ENCODE measurements at places on chromosomes 12 and 14.

DNA sequence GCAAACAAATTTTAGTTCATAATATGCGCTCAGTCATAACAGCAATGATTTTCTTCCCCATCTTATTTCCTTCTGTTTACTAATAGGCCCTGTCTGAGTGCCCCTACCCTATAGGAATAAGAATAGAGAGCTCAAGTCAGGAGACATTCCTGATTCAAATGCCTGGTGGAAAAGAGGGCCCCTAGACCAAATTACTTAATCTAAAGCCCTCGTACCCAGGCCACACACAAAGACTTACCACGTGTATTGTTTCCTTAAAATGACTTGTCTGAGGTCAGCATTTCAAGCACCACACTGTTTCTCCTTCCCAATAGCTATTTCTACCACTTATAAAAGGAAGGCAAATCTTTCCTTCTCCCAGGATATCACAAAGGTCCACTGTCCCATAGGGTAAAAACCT, 314.9 kb upstream of the TMTC1 start:
- DNase-seq = no peak

GRCh38 chr12:38895446-38895845, 9.9 kb downstream of the CPNE8 start:
- no peak for DNase-seq

DNA sequence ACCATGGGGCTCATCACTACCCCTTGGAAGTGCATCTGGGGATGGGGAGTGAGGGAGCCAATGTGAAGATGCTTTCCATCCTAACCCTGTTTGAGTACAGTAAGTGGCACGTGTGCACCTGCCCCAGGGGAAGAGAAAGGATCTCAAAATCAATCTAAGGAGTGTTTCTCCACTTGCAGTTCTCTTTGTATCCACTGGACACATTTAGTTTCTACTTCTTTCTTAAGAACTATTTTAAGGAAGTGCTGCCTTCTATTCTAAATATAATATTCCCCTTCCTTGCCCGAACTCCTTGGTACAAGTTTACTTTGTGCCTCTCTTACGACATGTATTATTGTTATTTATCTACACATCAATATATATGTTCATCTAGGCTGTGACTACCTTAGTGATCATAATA, 73.8 kb downstream of the TTC6 start:
- no peak for DNase-seq

DNA sequence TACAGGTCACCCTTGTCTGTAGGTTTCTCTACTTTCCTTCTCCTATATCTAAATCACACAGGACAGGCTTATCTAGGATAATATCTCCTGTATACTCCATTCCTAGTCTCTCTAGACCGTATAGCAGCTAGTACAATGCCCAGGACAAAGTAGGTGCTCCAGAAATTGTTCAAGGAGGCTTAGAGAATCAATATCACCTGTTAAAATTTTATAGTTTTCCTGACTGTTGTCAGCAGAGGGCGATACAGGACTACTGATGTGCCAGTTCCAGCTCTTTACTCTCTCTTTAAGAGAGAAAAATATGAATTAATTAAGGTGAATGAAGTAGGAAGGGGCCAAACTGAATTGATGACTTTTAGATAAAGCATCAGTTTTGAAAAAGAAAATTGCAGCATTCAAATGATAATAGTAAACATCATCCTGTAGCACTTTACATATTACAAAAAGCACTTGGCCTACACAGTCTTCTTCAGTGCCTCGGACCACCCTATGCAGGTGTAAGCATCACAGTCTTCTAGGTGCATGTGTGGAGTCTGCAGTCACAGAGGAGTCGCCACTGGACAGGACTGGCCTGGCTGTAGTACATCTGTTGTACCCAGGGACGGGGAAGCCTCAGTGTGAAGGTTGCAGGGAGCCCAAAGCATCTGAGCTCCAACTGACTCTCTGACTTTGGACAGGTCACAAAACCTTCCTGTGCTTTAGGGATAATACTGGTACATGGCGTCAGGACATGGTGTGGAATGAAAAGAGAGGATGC, 61.9 kb upstream of the MAX start:
- DNase-seq = no peak

DNA sequence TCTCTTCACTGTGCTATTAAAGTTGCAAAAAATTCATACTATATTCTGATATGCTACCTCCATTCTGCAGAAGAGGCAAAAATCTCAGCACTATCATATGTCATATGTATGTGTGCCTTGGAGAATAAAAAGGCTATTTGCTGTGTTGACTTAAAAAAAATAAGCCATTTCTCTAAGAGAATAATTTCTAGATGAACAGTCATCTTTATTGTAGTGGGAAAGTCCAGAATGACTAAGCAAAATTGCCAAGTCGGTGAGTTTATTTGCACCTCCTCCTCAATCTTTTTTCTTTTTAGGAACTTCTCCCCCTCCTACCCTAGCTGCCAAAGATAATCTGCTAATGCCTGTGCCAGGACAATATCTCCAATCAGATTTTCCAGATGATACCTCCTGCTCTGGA, 353.8 kb upstream of the FAR2 start:
- DNase-seq = no peak

DNA sequence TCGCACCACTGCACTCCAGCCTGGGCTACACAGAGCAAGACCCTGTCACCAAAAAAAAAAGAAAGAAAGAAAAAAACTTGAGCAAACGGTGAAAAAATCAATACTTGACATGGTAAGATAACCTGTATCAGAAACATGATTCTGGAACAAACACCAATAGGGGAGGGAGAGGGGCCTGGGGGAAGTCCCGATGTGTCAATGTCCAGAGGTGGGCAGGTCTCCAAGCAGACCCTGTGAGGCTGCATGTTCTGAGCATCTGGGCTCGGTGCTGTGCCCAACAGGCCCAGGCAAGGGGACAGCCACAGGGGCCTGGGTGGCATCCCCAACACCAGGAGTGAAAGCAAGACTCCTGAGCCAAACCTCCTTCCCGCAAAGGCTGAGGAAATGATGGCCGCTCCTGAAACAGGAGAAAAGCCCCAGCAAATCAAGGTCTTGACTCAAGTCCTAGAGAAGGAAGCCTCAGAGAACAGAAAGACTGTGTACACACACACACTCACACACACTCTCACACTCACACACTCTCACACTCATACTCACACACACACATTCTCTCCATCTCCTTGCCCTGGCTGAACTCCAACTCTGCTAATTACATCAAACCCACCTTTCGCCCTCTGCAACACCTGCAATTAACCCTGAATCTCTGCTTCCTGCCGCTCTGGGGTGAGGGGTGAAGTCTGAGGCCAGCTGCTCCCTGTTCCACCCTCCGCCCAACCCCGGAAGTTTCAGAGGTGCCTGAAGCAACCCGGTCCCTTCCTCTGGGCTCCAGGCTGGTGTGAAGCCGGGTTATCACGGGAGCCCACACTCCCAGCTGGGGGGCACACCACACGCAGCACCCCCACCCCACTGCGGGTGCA, 20.4 kb downstream of the CCDC88C start:
- no peak for DNase-seq

DNA sequence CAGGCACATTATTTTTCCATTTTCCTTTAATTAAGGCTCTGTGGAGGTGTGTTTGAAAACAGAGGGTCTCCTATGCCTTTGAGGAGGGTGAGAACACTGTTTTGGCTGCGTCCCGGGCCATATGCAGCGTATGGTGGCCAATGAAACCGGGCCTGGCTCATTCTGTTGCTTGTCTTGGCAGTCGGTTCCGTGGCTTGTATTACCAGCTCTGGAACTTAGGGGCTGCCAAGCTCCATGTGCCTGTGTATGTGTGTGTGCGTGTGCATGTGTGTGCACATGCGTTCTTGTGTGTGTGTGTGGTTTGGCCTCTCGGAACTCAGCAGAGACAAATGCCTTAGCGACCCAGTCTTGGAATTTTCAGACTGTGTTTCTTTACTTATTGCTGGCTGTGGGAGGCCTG, 2.7 kb downstream of the JDP2 start:
- DNase-seq = no peak

GRCh38 chr12:100251917-100252316, 15.0 kb downstream of the DEPDC4 start:
- DNase-seq = no peak

DNA sequence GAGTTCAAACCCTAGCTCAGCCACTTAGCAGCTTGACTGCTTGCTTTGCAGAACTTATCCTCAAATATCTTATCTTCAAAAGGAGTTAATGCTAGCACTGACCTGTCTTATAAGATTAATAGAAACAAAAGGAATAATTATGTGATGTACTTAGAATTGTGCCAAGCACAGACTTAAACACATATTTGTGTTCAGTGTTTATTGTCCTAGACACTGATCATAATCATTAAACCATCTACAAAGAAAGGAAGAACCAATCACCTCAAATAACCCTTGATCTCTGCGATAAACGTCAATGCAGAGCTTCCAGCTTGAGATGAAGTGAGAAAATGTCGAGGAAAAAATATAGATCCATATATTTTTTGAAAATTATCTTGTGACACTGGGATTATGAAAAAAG, 73.1 kb downstream of the ATXN7L3B start:
- no peak for DNase-seq

- DNase-seq = no peak
Measured at GRCh38 chr12:94263905-94264561, 115.7 kb downstream of the PLXNC1 start.

GRCh38 chr12:104340177-104340576, 36.6 kb downstream of the EID3 start:
- DNase-seq = no peak

- no peak for DNase-seq
Measured at GRCh38 chr12:113325916-113326315, 9.0 kb downstream of the SLC8B1 start.

GRCh38 chr14:86153480-86153879, 623.5 kb downstream of the FLRT2 start:
- no peak for DNase-seq

GRCh38 chr12:118274066-118274465, 98.6 kb downstream of the TAOK3 start:
- DNase-seq = no peak

DNA sequence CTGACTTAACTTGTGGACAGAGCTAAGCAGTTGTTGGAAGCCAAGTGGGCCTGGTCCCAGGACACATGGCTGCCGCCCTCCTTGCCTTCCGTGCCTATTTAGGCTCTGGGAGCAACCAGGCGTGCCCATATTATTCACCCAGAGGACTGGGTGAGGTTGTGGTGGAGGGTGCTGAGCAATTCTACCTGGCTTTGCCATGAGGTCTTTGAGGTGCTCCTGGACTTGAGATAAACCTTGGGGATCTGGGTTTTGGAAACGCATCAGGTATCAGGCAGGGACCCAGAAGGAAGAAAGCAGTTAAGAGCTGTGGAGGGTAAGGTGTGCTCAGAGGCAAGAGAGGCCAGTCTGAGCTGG, 60.1 kb downstream of the EMP1 start:
- no peak for DNase-seq

- DNase-seq = no peak
Measured at GRCh38 chr12:115577401-115577800, 700.1 kb downstream of the MED13L start.

- DNase-seq = no peak
Measured at GRCh38 chr14:72608391-72609204, 285.3 kb downstream of the DPF3 start.

DNA sequence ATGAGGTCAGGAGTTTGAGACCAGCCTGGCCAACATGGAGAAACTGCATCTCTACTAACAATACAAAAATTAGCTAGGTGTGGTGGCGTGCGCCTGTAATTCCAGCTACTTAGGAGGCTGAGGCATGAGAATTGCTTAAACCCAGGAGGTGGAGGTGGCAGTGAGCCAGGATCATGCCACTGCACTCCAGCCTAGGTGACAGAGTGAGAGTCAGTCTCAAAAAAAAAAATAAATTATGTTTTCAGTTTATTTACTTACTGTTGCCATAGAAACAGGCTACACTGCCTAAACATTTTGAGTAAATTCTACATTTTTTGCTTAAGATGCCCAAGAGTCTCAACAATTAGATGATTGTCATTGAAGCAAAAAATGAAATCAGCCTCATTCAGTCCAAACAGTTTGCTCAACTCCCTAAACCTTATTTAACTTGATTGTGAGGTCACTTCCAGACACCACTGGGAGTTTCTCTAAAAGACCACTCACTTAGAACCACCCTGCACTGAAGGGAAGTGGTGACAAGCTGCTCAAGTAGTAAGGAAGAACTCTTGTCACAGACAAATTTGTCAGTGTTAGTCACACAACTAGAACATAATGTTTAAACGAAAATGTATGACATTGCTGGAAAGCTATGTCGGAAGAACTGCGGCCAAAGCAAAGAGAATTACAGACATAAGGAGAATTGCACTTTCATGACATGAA, 9.8 kb upstream of the GNPNAT1 start:
- no peak for DNase-seq

DNA sequence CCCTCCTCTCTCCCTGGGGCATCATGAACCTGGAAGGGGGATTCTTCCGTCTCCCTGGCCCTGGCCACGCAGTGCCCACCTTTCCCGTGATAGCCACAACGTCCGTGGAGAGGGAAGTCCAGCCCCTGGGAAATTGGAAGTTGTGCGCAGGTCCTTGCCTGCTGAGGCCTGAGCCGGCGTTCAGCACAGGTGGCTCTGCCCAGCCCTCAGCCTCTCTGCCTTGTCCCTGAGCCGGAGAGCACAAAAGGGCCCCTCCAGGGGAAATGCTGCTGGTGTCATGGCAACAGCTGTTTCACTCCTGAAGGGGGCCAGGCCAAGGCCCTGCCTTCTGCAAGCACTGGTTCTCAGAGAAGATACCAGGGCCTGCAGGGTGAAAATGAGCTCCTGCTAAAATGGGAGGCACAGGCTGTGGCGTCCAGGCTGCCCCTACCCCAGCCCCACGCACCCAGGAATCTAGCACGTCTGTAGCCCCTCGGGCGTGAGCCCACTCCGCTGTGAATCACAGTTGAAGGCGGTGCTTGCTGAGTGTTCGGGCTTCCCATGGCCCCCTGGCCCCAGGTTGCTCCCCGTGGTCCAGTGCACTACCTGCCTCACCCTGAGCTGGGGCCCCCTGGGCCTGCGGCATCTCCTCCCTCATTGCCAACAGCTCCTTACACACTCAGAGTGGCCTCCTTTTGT, 149.4 kb downstream of the ADGRD1 start:
- DNase-seq = no peak

DNA sequence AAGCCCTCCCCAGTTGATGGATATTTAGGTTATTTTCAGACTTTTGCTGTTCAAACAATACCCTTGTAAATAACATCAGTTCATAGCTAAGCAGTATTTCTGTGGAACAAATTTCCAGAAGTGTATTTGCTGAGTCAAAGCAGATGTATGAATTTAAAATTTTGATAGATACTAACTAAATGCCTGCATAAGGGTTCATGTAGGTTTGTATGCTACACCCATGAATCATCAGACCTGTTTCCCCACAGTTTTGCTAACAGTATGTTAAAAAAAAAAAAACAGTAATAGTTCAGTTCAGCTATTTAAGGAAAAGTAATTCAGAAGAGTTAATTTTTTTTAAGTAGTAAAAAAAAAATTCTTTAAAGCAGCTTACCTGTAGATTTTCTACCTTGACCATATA, 236.1 kb upstream of the DIO2 start:
- no peak for DNase-seq

All from NCI-H1930 (cell line).